Ammon's horn (tissue), 1 donor: ENCODE measurements at places on chromosomes 6 and 20.

- DNase-seq: no peak
These were observed 95.9 kb upstream of the EMILIN3 start for GRCh38 chr20:41462372-41463161.

DNA sequence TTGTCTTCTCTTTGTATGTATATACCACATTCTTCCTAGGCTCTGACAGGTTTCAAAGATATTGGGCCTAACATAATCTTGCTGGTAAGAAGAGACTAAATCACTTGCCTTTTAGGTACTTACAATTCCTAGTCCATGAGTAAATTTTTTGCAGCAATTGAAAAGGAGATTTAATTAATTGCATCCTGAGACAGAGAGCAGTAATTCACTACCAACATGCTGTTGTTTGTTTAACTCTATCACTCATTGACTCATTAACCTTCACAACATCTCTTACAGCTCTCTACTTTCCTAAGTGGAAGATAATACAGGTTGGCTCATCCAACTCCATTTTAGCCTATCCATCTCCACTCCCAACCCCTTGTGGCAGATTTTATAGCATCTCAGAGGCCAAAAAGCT lies 280.4 kb downstream of the ALDH8A1 start:
- no peak for DNase-seq

GRCh38 chr20:45969712-45970634 lies 2.0 kb downstream of the ZNF335 start:
- DNase-seq: peak; percentile 60

DNA sequence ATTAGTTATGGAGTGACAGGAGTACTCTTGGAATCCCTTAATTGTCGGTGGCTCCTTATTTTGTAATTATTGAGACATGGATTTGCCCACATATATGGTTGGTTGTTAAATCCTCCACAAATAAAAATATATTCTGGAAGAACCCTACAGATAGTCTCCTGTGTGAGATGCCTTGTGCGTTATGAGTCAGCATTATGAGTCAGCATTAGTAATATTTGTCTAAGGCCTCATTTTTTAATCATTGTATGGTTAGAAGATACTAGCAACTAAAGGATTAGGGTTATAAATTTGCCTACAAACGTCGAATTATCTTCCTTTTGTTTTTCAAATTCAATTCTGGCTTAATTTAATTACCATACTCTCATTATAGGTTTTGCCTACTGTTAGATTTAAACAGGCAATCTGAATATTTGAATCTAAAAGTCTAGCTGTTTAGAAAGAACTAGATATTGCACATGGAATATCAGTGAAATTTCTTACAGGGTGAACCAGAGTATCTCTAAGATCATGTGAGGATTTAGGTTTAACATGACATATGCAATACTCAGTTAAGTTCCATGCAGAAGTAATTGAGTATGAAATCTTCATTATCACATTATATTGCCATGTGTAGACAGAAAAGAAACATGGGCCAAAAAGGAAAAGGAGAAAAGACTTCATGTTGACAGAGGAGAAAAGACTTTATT lies 5.9 kb downstream of the C6orf58 start:
- no peak for DNase-seq

DNA sequence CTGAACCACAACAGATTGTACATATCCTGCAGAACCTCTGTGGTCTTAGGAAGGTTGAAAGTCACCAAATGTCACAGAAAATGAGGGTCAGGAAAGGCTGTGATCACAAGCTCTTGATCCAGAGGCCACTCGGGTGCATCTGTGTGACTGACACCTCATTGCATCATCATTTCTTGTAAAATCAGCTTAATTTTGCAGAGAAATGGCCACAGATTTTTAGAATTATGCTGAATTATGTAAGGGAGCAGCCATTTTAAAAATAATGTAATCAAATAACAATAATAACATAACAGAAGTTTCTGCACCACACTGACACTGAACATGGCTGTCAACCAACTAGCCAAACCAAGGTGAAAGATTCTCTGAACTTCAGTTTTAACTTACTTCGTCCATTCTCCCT lies 32.5 kb upstream of the PRND start:
- no peak for DNase-seq

- no peak for DNase-seq
These were observed 63.8 kb downstream of the HECA start for GRCh38 chr6:139198529-139199288.

- no peak for DNase-seq
These were observed 297.5 kb downstream of the SOX4 start for GRCh38 chr6:21891080-21891479.

- DNase-seq: peak; percentile 24
These were observed 650 bp downstream of the DCBLD1 start for GRCh38 chr6:117483004-117483644.

GRCh38 chr6:47852727-47853126 lies 70.9 kb downstream of the OPN5 start:
- no peak for DNase-seq

DNA sequence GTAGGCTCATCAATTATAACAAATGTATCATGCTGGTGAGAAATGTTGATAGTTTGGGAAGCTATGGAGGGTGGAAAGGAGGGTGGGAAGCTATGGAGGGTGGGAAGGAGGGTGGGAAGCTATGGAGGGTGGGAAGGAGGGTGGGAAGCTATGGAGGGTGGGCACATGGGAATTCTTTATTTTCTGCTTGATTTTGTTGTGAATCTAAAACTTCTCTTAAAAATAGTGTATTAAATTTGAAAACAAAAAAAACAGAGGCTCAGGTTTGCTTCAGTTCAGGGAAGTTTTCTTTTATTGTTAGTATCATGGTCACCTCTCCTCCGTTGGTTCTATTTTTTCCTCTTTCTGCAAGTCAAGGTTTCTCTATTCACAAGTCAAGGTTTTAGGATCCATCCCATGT lies 106.4 kb downstream of the SOD2 start:
- no peak for DNase-seq

DNA sequence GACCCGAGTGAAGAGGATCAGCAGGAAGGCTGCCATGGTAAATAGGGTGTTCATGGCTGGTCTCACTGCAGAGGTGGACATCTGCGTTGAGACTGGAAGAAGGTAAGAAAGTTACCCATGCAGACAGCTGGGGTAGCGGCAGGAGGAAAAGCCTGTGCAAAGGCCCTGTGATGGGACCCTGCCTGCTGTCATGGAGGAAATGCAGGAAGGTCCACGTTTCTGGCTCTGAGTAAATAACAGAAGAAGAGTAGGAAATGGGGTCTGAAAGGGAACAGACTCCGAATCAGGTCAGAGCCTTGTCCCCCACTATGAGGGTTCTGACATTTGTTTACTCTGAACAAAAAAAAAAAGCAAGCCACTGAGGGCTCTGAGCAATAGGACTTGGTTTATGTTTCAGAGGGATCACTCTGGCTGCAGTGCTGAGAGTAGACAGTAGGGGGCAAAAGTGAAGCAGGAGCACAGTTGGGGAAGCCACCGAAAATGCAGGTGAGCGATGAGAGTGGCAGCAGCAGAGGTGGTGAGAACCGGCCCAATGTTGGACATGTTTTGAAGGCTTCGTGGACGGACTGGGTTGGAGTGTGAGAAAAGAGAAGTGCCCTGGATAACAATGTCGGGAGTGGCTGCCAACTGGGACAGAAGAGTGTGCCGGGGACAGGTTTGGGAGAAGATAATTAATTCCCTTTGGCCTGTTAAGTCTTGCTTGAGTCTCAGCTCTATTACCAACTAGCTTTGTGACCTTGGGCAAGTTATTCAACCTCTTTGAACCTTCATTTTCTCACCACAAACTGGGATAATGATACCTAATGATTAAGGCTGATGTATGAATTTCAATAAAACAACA lies 57.9 kb upstream of the MAP7 start:
- peak; percentile 58 for DNase-seq

- no peak for DNase-seq
These were observed 270.3 kb downstream of the NKAIN2 start for GRCh38 chr6:124073820-124074587.

DNA sequence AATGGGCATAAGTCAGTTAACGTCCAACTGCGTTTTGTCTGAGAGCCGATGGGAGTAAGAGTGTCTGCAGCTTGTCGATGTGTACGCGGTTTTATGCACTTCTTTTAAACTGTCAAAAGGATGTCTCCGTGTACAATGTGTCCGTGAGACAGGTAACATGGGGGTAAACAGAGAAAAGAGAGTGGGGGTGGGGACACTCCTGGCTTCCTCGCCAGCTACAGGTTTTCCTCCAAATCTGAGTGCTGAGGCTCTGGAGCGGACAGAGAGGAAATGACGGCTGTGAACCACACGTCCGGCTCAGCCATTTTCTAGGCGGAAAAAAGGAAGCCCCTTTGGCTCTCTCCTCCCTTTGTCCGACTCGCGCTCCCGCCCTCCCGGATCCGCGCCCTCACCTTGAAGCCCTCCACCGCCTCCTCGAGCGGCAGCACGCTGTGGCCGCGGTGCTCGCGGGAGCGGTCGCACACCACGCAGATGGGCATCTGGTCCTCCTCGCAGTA lies 916 bp downstream of the TRIM27 start:
- peak; percentile 40 for DNase-seq

- no peak for DNase-seq
These were observed at the start of gene BPIFA3 for GRCh38 chr20:33217052-33217451. TSS of gene BPIFA3 (plus strand) at chr20:33217352. CDS start at chr20:33217537, 185 bp downstream.

DNA sequence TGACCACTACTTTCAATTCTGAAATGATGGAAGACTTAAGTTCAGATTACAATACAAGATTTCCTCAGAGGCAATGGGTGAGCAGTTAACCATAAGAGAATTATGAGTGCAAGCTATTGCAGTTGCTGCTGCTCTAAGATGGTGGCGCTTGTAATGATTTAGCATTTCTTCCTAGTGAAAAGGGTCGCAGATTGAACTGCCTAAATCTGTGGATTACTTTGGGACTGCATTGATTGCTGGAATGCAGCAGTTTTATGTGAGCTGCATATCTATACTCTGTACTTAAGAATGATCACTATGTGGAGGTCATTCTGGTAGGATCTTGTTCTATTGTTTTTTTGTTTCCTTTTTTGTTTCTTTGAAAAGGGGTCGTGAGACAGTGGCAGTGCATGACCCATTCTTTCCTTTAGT lies 5.3 kb downstream of the SCAF8 start:
- no peak for DNase-seq

GRCh38 chr6:43956478-43956877 lies 170.8 kb downstream of the MRPL14 start:
- no peak for DNase-seq

DNA sequence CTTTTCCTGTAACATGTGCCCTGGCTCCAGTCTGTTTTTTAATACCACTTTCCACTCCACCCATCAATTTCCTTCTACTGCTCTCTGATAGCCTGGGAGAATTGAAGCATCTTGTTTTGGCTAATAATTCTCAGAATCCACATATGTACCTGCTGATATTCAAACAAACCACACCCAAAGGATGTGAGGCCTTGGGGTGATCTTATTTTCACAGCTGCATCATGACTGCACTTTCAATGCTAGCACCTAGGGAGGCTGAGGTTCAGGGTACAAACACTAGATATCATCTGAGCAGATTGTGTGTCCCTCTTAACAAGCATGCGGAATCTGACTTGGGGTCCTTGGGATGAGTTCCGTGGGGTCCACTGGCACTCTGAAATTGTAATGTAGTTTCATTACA lies 12.7 kb downstream of the FNDC1 start:
- DNase-seq: no peak

DNA sequence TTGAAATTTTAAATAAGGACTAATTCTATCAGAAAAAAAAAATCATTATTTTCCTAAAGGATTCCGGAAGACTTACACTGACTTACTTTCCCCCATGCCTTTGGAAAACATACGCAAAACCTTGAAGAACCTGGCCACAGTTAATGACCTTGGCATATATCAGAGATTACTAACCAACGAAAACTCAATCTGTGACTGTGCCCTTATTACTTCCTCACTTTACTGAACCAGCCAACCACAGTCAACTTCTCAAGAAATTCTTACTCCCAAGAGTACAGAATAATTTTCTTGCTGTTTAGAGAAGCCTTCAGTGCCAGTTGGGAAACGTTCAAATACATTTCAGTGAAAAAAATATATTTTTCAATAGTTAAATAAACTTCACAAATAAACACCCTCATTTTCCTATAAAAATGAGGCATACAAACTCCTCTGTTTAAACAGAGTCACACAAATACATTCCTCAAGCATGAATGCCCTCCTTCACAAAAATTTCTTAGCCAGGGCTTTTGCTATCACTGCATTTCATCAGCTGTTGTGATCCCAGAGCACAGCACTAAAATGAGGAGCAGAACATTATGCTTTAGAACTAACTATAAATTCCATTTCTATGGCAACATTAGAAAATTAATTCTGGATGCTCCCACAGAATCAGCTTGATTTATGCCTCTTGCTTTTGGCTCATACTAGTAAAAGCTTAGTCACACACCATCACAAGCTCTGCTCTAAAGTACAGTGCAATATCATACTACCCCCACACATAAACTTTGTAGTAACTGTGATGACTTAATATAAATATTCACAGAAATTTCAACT lies 117.6 kb downstream of the DST start:
- DNase-seq: peak; percentile 64

GRCh38 chr6:112321941-112322424 lies 25.1 kb upstream of the RFPL4B start:
- no peak for DNase-seq

GRCh38 chr6:31557443-31558317 lies 10.3 kb downstream of the NFKBIL1 start:
- no peak for DNase-seq

DNA sequence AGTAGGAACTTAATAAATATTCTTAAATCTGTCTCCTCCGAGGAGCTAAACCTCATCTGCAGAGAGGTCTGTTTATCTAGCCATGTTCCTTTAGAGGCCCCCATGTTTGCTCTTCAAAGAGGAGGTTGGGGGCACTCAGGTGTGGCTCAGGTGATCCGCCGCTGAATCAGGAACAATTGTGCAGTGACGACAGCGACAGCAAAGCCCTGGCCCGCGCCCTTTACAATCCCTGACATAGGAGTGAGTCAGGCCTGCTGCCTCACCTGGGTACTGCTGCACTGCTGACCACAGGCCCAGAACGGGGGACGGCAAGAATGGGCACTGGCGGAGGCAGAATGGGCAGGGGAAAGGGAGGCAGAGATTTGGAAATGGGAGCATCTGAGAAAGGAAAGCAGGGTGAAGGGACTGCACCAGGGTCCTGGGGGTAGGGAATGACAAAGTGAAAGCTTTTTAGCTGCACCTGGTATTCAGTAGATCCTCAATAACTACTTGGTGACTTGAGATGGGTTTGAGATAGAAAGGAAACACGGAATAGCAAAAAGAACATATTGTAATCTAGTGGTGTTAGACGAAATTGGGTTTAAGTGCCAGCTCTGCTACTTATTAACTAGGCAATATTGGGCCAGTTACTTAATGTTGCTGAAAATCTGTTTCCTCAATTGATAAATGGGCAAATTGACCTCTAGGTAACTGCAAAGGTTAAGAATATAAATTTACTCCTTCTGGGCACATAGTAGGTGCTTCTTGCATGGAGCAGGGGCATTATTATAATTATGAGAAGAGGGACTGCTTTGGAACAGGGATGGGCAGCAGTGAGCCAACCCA lies 5.4 kb upstream of the IER3 start:
- no peak for DNase-seq

- DNase-seq: no peak
These were observed 202.6 kb upstream of the STXBP5 start for GRCh38 chr6:147001621-147002020.

GRCh38 chr6:11921017-11921438 lies 91.1 kb upstream of the HIVEP1 start:
- DNase-seq: peak; percentile 13
